Cortex of kidney (tissue), 1 donor: ENCODE measurements at places on chromosomes 16 and 17.

DNA sequence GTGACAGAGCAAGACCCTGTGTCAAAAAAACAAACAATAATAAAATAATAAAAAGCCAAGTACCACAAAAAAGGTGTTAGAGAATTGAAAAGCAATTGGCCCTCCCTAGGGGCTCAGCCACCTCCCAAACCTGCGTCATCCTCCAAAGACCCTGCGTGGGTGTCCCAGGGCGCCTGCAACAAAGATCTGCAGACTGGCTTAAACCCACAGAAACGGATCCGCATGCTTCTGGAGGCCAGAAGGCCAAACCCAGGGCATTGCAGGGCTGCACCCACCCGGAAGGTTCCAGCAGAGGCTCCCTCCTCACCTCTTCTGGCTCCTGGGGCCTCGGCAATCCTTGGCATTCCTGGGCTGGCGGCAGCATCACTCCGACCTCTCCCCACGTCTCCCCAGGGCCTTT is 1.5 kb downstream of the ENPP7 start:
- no peak for DNase-seq

DNA sequence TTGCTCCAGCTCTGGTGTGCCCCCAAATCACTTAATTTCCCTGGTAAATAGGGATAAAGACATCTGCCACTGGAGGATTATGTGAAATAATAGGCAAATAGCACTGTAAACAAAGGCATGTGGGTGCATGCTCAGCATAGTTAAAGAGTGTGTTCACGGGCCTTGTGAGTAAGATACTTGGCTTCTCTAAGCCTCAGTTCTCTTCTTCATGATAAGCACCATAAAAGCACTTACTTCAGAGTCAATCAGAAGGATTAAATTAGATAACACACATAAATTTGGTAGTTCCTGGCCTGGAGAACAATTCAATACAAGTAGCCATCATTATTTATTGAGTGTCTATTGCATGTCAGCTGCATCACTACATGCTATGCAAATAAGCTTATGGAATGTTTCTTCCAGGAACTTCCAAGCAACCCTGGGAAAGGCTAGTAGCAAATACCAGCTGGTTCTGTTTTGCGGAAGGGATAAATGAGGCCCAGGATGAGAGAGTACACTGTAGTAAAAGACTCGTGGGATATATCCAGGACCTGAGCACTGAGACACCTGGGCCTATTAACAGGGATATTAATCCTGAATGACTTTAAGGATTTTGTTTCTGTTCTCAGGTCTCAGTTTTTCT is 14.5 kb downstream of the CCL11 start:
- no peak for DNase-seq

- DNase-seq, result no peak
Measured at GRCh38 chr16:65828296-65828695, 538.2 kb upstream of the CDH5 start.

DNA sequence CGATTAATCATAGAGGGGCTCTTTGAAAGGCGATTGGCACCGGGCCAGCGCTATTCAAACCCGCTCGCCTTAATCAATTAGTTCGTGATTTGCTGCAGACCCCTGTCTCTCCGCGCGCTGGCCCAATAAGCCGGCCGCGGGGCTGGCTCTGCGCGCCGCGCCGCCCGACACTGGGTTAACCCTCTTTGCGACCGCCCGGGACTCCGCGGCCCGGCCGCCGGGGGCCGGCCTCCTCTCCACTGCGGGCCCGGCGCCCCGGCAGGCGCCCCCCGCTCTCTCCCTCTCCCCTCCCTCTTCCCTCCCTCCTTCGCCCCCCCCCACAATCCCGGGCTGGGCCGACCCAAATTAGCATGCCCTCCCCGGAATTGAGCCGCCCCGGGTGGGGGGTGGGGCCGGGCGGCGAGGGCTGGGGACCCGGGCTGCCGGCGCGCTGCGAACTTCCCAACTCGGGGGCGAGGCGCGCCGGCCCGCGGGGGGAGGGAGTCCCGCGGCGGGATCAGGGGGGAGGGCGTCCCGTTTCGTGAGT is 428 bp upstream of the SALL1 start:
- no peak for DNase-seq

DNA sequence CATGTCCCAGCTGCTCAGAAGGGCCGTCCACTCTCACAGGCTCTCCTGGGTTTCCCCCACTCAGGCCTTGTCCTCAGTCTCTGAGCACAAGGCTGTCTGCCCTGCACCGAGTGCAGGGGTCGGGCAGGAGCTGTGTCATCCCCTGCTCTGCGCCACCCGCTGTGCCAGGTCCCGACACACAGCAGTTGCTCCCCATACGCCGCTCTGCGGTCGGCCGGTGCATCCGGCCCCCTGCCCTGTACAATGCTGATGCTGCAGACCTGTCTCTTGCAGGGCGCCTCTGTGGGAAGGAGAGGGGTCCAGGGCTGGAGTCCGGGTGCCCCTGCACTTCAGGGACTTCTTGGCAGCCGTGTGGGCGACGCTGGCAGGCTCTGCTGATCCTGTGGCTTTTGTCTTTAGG is 6.1 kb downstream of the TSC2 start:
- DNase-seq, result no peak

GRCh38 chr17:21007646-21008045 is 35.2 kb downstream of the USP22 start:
- DNase-seq, result no peak

GRCh38 chr16:86089991-86090390 is 191.0 kb downstream of the IRF8 start:
- DNase-seq, result no peak

- DNase-seq, result no peak
Measured at GRCh38 chr17:9788601-9789000, 2.8 kb downstream of the DHRS7C start.
